ENCODE measurements at places on chromosomes 13 and 19.

DNA sequence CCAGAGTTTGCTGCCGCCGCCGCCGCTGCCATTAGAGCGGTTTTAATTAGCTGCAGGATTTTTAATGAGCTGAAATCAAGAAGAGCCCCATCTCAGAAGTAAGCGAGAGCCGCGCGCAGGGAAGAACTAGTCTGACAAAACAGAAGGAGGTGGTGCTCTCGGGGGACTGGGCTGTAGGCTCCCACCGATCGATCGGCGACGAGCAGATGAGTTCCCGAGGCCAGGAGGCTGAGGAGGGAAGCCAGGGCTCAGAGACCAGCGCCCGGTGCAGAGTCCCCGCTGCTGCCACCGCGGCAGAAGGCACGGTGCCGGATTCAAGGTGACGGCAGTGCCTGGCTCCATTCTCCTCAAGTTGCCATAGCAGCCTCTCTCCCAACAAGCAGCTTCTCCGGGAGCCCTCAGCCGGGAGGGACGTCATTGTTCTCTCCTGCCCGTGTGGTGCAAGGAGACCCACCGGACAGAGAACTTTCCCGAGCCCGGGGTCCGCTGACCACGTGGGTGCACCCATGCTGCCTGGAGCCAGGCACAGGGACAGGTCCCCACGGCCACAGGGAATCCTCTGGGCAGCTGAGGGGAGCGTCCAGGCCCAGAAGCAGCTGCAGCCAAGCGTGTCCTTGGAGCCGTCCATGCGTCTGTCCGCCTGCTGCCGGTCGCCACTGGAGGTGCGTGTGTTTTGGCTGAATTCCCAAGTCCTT lies 62.9 kb downstream of the CHST8 start:
- no peak for DNase-seq

DNA sequence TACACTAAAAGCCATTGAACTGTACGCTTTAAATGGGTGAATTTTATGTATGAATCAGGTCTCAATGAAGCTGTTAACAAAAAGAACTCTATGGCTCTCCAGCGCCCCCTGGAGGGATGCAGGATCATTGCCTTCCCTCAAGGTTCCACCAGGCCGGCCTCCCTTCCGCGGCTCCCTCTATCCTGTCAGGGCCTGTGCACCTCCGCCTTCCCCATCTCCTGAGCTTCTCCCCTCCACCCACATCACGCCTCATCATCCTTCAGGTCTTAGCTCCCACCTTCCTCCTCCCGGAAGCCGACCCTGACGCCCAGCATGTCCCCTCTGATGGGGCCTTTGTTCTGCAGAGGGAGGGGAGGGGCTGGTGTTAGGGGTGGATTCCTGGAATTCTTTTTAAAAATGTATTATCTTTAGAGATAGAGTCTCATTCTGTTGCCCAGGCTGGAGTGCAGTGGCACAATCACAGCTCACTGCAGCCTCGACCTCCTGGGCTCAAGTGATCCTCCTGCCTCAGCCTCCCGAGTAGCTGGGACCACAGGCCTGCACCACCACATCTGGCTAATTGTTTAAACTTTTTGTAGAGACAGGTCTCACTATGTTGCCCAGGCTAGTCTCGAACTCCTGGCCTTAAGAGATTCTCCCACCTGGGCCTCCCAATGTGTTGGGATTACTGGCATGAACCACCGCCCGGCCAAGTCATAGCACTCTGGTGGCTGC lies 27.7 kb downstream of the MEIS3 start:
- DNase-seq: peak; percentile 65

- DNase-seq: no peak
Measured at GRCh38 chr13:42592915-42593900, 19.3 kb downstream of the TNFSF11 start.

- DNase-seq: no peak
Measured at GRCh38 chr19:33482476-33482875, 39.1 kb downstream of the PEPD start.

GRCh38 chr19:52391135-52391534 lies 6.5 kb upstream of the ZNF528 start:
- no peak for DNase-seq

DNA sequence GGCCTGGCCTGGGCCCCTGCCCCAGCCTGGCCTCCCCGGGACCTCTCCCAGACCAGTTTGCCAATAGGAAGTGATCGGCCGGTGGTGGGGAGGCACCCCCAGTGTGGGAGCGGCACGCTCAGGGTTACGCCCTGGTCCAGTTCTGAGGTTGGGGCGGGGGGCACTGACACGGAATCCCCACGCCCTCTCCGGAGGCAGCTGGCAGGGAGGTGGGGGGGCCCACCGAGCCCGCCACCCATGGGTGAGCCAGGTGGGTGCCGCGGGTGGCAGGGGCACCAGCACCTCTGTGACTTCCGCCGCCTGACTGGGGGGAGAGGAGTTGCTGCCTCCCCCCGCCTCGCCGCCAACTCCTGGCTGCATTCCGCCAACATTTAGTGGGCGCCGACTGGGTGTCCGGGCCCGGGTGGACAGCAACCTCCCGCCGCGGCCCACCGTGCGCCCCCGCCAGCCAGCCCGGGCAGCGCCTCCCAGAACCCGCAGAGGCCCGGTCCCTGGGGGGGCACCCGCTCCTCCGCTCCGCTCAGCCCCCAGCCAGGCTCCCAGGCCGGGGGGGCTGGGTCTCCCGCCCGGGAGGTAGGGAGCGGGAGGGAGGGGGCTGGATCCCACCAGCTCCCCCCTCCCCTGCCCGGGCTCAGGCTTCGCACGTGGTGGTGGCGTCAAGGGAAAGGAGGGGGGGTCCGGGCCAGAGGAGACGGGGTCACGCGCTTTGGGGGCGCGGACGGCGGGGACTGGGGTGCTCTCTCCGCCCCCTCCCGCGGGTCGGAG lies 2.0 kb downstream of the ZBTB7A start:
- DNase-seq: peak; percentile 70

GRCh38 chr13:98915563-98915962 lies 62.3 kb downstream of the DOCK9 start:
- no peak for DNase-seq

GRCh38 chr19:48396016-48396823 lies 2.8 kb downstream of the GRIN2D start:
- DNase-seq: no peak
